ENCODE measurements at places on chromosomes 5 and 9. TPM values are rescaled to one million over a fixed set of nuclear protein-coding genes. Genes with fewer than 3 reads are reported as not detected.
A peak's percentile ranks its signal among the peaks of the same experiment; 100 is the strongest.

DNA sequence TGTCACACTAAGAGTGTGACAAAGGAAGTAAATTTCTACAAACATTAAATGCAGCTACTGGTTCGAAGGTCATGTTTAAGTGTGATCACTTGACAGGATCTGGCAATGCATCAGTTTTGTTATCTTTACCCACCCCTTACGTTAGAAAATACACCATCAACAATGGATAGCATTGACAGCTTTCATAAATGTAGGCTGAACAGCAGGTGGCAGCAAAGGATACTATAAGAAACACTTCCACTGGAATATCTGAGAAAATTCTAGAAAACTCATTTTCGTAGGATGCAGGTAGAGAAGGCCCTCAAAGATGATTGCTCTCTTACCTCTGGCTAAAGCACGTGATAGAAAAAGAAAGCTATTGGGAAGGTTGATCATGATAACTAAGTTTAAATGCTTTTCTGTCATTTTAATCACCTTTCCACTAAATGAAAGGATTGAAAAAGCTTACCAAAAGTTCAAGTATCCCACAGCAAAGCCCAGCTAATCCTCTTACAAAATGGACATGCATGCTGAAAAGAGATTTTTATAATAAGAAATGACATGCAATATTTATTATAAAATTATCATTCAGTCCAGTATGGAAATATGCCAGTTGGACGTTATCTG lies 292.5 kb downstream of the PARP8 start:
- no peaks in the 10 kb centered on the region for H3K4me1 ChIP-seq
- peaks cover 9% of the 10 kb centered on the region for H3K27me3 ChIP-seq
- H3K36me3 ChIP-seq, result no peaks in the 10 kb centered on the region
- H3K4me3 ChIP-seq, result no peak overlapping the region

FOXD4L5 gene
- not detected for total RNA-seq

ZNF483 gene
- total RNA-seq, result 6.9 TPM

- H3K27me3 ChIP-seq, result no peaks in the 10 kb centered on the region
- no peak overlapping the region for H3K4me3 ChIP-seq
- H3K36me3 ChIP-seq, result no peaks in the 10 kb centered on the region
- H3K4me1 ChIP-seq, result no peaks in the 10 kb centered on the region
- no peak overlapping the region for H3K27ac ChIP-seq
- DNase-seq, result no peak
Observed at GRCh38 chr5:17978954-17979353, 344.7 kb downstream of the TAF11L14 start.

IFNK gene
- total RNA-seq, result not detected

- no peak overlapping the region for H3K4me3 ChIP-seq
- no peaks in the 10 kb centered on the region for H3K4me1 ChIP-seq
- H3K27me3 ChIP-seq, result no peaks in the 10 kb centered on the region
- DNase-seq, result no peak
- H3K36me3 ChIP-seq, result no peaks in the 10 kb centered on the region
Observed at GRCh38 chr9:76789840-76790239, 25.6 kb downstream of the PCA3 start.

- peak; percentile 67 for DNase-seq
- no peak overlapping the region for H3K4me3 ChIP-seq
- H3K4me1 ChIP-seq, result no peaks in the 10 kb centered on the region
Observed at GRCh38 chr5:9361835-9362234, 184.0 kb downstream of the SEMA5A start.

GRCh38 chr5:74201334-74202081 lies 439.0 kb downstream of the ENC1 start:
- DNase-seq, result no peak
- H3K36me3 ChIP-seq, result no peaks in the 10 kb centered on the region
- H3K27ac ChIP-seq, result no peak overlapping the region
- no peak overlapping the region for H3K4me3 ChIP-seq
- no peaks in the 10 kb centered on the region for H3K27me3 ChIP-seq

- H3K4me3 ChIP-seq, result no peak overlapping the region
- no peaks in the 10 kb centered on the region for H3K4me1 ChIP-seq
- H3K27ac ChIP-seq, result no peak overlapping the region
- no peaks in the 10 kb centered on the region for H3K36me3 ChIP-seq
- DNase-seq, result no peak
- H3K27me3 ChIP-seq, result no peaks in the 10 kb centered on the region
Observed at GRCh38 chr5:113450929-113451328, 16.1 kb upstream of the TSSK1B start.

DNA sequence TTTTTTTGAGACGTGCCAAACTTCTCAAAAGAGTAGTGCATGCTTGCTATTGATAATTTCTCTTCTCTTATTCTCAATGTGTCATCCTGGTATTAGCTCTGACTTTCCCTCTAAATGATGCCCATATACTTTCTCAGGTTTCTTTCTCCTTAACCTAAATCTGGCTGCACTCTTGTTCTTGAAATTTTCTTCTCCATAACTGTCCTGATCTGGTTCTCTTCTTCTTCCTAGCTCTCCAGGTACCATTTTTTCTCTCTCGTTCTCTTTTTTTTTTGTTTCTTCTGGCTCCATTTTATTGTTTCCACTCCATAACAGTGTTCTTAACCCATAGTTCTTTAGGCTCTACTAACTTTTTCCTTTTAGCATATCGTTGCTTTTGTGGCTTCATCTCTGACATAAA lies 47.9 kb downstream of the ACTBL2 start:
- no peaks in the 10 kb centered on the region for H3K27me3 ChIP-seq
- no peak overlapping the region for H3K4me3 ChIP-seq
- H3K4me1 ChIP-seq, result no peaks in the 10 kb centered on the region
- DNase-seq, result no peak
- H3K27ac ChIP-seq, result no peak overlapping the region

- no peaks in the 10 kb centered on the region for H3K36me3 ChIP-seq
- H3K4me3 ChIP-seq, result no peak overlapping the region
- no peaks in the 10 kb centered on the region for H3K4me1 ChIP-seq
- H3K27ac ChIP-seq, result no peak overlapping the region
Observed at GRCh38 chr5:179228341-179229121, 116.7 kb downstream of the ADAMTS2 start.

GPRIN1 gene
- total RNA-seq, result 0.79 TPM

GRCh38 chr5:80797428-80798024 lies 142.7 kb upstream of the DHFR start:
- H3K27me3 ChIP-seq, result no peaks in the 10 kb centered on the region
- peaks cover 7% of the 10 kb centered on the region for H3K36me3 ChIP-seq
- no peaks in the 10 kb centered on the region for H3K4me1 ChIP-seq
- no peak overlapping the region for H3K4me3 ChIP-seq

- peaks cover 45% of the 10 kb centered on the region for H3K36me3 ChIP-seq
- DNase-seq, result no peak
- no peaks in the 10 kb centered on the region for H3K27me3 ChIP-seq
Observed at GRCh38 chr5:112823181-112823580, 37.9 kb upstream of the SRP19 start.

GDA gene
- total RNA-seq, result not detected

DNA sequence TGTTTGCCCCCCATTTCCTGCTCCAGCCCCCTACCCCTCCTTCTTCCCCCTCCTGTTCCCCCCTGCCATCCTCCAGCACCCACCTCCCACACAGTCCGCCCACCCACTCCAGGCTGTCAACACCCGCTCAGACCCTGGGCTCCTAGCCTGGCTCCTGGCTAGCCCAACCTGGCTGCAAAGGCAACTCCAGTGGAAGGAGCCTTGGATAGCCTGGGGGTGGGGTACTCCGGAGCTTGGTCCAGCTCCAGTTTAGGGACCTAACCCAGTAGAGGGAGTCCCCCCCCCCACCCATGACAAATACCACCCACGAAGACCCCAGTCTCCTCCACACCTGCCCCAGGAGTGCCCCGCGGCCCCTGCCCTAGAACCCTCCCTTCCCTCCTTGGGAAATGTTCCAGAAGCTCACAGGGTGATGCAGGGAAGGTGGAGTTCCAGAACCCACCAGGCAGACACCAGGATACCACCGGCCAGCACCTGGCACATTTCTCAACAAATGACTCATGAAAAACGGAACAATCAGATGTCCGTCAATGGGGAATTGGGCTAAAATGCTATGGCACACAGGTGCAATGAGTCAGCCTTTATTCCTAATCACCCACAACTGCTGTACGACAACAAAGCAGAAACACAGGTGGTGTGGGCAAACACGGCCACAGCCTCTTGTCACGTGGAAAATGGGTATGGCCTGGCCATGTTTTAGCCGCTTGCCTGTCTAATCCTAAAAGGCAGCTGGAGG lies 901 bp upstream of the SLC12A7 start:
- DNase-seq, result no peak
- no peak overlapping the region for H3K27ac ChIP-seq
- peaks cover 32% of the 10 kb centered on the region for H3K4me1 ChIP-seq

- no peaks in the 10 kb centered on the region for H3K36me3 ChIP-seq
- no peaks in the 10 kb centered on the region for H3K27me3 ChIP-seq
- H3K4me1 ChIP-seq, result no peaks in the 10 kb centered on the region
- DNase-seq, result no peak
Observed at GRCh38 chr5:89043676-89044075, 160.7 kb upstream of the MEF2C start.

GRCh38 chr9:78289474-78289873 lies 7.5 kb upstream of the PSAT1 start:
- DNase-seq, result no peak
- H3K27ac ChIP-seq, result no peak overlapping the region
- no peaks in the 10 kb centered on the region for H3K4me1 ChIP-seq
- no peak overlapping the region for H3K4me3 ChIP-seq
- H3K36me3 ChIP-seq, result no peaks in the 10 kb centered on the region

SIGMAR1 gene
- total RNA-seq, result 70.7 TPM

DNA sequence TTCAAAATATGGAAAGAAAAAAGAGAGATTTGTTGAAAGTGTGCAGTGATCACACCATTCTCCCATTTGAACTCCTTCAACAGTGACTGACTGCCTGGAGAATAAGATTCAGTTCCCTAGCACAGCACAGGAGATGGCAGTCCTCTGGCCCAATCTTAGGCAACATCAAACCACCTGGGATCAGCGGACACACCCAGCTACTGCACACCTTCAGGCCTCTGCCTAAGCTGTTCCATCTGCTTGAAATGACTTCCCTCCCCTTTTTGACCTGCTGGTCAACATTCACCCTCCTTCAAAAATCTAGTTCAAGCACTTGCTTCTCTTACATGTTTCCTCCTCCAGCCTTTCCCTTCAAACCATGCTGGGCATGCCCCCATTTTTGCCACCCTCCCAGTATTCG lies 4.5 kb downstream of the MAPK9 start:
- no peak overlapping the region for H3K27ac ChIP-seq
- no peak overlapping the region for H3K4me3 ChIP-seq
- no peaks in the 10 kb centered on the region for H3K27me3 ChIP-seq
- H3K36me3 ChIP-seq, result no peaks in the 10 kb centered on the region
- DNase-seq, result no peak
- no peaks in the 10 kb centered on the region for H3K4me1 ChIP-seq

DNA sequence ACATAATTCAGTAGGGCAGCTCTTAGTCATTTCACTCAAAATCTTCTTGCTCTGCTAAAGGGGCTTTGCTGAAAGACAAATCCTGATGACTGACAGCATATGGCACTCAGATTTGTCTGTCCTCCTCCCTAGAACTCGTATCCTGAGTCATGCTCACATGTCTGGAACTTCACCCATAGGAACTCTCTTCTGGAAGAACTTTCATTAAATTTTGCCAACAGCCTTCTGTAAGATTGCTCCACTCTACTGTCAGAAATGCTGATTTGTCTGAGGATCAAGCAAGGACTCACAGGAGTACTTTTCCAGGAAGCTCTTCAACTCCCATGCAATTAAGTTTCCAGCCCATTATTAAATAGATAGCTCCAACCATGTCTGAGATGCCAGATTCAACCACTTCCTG lies 59.8 kb upstream of the SNX2 start:
- H3K27ac ChIP-seq, result no peak overlapping the region
- DNase-seq, result no peak
- no peaks in the 10 kb centered on the region for H3K4me1 ChIP-seq
- no peaks in the 10 kb centered on the region for H3K27me3 ChIP-seq
- no peaks in the 10 kb centered on the region for H3K36me3 ChIP-seq
- no peak overlapping the region for H3K4me3 ChIP-seq

DNA sequence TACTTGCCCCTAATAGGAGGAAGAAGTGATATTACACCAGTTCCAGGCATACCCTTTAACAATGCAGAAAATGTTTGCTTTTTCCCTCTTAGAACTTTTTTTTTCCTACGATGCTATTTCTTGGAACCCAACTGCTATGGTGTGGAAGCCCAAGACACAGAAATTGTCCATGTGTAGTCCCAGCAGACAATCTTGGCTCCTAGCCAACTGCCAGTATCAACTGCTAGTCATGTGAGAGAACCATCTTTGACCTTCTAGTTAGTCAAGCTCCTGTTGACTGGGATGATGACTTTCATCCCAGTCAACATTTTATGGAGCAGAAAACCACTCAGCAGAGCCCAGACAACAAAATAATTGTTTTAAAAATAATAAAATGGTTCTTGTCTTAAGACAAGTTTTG lies 532.4 kb downstream of the TLR4 start:
- H3K27ac ChIP-seq, result no peak overlapping the region
- H3K36me3 ChIP-seq, result no peaks in the 10 kb centered on the region
- no peak for DNase-seq

DNA sequence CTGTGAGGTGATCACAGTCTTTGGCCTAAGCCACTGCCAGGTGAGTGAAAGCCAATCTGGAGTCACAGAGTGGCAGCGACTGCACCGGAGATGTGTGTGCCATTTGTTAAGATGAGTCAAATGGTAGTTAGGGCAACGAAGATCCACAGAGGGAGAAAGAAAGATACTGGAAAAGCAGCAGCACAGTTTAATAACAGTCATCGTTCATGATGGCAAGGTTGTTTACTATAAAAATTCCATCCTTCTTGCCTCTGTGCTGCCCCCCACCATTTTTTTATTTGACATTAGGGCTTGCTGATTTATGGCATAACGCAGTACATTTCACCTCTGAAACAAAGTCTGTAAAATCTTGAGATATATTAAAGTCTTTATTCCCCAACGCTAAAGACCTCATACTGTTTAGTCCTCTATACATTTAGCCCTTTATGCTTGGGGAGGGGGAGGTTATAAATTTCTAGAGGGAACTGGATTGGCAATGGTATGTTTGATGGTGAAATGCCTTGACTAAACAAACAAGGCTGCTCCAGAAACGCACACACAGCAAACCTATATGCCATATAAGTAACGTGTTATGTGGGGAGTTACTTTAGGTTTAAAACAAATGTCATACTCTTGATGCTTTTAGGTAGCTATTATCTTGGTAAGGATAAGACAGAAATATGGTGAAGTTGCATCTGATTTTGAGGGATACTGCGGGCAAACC lies 55.8 kb upstream of the ABL1 start:
- H3K36me3 ChIP-seq, result no peaks in the 10 kb centered on the region
- no peak for DNase-seq
- H3K27ac ChIP-seq, result peak overlapping the region; percentile 90

- no peak overlapping the region for H3K27ac ChIP-seq
- no peaks in the 10 kb centered on the region for H3K27me3 ChIP-seq
- H3K36me3 ChIP-seq, result no peaks in the 10 kb centered on the region
- no peak overlapping the region for H3K4me3 ChIP-seq
- no peak for DNase-seq
- H3K4me1 ChIP-seq, result no peaks in the 10 kb centered on the region
Observed at GRCh38 chr9:20002011-20002410, 213.2 kb upstream of the SLC24A2 start.

Measured in right atrium auricular region (tissue), 2 donors.